ENCODE measurements at places on chromosomes 1 and 21. TPM values are rescaled to one million over a fixed set of nuclear protein-coding genes. Genes with fewer than 3 reads are reported as not detected.

C1orf87 gene
- 0.17 TPM for total RNA-seq

GRCh38 chr1:241896670-241896962 is 48.6 kb downstream of the EXO1 start:
- no peak for DNase-seq

- DNase-seq, result no peak
These were observed 38.5 kb upstream of the PSEN2 start for GRCh38 chr1:226831953-226832352.

S100A5 gene
- total RNA-seq, result 1.2 TPM

- DNase-seq, result no peak
These were observed 12.6 kb downstream of the GBP5 start for GRCh38 chr1:89260042-89260441.

DNA sequence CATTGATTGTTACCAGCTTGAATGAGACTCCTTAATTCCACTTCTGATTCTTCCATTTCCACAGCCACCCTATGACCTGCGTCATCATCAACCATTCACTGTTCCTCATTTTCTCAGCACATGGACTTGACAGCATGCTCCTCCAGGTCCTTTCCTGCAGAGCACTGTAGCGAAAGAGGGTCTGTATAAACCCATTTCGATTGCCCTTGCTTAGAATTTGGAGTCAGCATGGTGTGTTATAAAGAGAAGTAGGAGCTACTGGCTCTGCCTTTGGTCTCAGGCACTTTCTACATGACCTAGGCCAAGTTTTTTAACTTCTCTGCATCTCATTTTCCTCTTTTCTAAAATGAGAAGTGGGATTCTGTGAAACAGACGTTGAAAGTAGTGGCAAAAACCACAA is 133.8 kb downstream of the AK5 start:
- DNase-seq, result no peak

KIF21B gene
- 1.4 TPM for total RNA-seq
